ENCODE measurements at places on chromosomes 2 and 18.

- peak; percentile 51 for DNase-seq
Observed at GRCh38 chr18:31419457-31419932, 28.0 kb upstream of the DSG3 start.

DNA sequence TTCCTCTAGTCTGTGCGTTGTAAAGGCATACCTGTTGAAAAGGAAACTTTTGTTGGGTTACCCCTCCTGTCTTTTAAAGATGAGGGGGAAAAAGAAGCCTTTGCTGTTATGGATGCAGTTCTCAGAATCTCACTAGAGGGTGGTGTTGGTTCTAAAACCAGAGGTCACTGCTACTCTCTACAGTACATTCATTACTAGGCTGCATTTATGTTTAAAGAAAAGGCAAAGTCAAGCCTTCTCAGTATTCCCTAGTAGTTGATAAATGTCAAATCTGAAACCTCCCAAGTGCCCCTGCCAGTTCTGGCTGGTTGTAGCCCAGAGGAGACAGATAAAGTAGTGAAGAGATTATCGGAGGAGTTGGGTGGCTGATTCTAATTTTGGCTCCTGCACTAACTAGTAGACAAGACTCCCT is 1.4 kb upstream of the PLCL1 start:
- DNase-seq: no peak

- no peak for DNase-seq
Observed at GRCh38 chr2:65788556-65788955, 356.2 kb upstream of the SPRED2 start.

GRCh38 chr2:19073522-19073921 is 284.9 kb downstream of the OSR1 start:
- DNase-seq: peak; percentile 82

GRCh38 chr2:109159096-109159495 is 30.1 kb downstream of the SH3RF3 start:
- no peak for DNase-seq

DNA sequence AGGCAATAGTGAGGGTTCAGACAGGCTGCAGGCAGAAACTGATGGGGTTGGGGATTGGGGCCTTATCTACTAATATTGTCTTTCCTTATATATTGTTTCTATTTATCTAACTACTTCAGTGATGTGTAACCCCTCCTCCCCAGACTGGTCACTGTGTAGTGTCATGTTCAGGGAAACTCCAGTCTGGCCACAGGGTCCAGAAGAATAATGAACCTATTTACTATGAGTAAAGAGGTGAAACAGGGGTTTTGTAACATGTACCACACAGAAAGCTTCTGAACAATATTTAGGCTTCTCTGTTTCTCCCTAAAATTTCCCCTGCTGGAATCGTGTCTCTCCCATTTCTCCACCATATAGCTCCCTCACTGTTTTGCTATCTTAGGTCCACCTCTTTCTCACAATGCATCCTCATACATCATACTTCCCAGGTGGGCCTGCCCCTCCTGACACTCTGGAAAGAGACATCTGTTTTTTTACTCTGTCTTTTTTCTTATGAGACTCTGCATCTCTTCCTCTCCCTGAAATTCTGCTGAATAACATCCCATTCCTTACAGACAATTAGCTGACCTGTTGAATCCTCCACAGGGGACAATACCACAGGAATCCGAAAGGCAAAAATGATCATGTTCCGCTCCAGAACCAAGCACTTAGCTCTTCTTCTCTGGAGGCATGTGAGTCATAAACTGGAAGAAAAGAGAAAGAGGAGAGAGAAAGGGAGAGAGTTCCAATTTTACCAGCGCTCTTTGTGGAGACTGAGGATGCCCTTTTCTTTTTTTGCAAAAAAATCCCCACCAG is 154.8 kb downstream of the ZEB2 start:
- DNase-seq: no peak

DNA sequence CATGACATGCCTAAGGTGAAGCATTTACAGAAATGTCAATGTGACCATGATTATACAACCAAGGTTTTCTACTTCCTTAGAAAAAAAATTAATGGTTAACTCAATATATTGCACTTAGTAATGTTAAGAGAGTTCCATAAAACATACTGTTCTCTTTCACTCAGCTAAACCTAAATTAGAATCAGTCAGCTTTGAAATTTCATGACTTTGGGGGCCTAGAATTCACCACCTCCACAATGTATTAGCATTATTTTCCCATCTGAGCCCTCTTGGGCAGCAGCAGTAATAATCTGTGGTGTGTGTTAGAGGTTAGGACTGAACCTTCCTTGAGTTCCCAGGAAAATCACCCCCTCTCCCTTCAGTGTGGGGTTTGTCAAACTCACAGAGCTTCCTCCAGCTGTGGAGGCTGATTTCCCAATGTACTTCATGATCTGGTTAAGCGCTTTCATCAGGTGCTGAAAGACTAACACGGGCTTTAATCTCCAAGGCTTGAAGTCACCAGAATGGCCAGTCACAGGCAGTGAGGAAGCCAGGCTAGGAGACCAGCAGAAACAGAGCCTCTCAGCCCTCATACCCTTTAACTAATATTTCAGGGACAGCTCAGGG is 7.1 kb upstream of the UPP2 start:
- DNase-seq: no peak

GRCh38 chr2:161316701-161317100 is 8.5 kb downstream of the PSMD14 start:
- no peak for DNase-seq

DNA sequence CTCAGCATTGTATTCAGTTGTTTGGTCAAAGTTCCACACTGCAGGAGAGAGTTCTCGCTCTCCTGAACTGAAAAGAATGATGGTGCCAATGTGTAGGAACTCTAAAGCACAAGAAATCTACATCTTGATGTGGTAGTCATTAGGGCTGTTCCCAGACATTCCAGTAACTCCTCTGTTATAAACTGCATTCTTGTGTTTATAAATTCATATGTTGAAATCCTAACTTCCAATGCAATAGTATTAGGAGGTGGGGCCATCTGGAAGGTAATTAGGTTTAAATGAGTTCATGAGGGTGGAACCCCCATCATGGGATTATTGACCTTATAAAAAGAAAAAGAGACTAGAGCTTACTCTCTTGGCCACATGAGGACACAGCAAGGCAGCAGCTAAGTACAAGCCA is 239.6 kb downstream of the CDH20 start:
- DNase-seq: no peak

DNA sequence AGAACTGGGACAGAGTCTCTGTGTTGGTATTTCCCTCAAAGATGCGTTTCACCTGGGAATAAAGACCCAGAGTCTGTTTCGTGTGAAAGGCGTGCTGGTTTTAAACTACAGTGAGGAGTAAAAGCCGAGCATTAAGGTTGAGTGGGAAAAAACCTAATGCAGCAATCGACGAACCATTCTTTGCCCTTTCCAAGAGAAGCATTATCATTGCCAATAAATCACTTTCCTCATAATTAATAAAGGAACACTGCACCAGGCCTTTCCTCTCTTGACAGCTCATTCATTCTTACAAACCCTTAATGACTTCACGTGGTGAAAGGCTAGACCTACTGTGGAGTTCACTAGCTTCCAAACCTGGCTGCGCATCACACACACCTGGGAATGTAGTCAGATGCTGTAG is 896 bp upstream of the SLC8A1 start:
- no peak for DNase-seq

- DNase-seq: no peak
Observed at GRCh38 chr2:73013936-73014335, 57.6 kb downstream of the SFXN5 start.

DNA sequence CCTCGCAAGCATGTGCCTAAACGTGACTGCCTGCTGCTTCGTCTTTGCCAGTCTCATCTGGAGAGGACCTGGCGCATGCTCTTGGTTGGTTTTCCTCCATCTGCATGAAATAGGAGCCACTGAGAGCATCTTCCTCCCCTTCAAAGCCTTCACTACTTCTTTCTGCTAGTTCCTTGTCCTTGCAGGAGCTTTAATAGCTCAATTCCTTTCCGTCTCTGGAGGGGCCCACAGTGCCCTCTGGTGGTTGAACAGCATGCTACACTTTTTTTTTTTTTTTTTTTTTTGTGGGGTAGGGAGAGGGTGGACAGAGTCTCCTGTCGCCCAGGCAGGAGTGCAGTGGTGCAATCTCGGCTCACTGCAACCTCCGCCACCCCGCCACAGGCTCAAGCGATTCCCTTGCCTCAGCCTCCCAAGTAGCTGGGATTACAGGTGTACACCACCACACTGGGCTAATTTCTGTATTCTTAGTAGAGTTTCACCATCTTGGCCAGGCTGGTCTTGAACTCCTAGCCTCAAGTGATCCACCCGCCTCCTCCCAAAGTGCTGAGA is 59.6 kb downstream of the SP110 start:
- no peak for DNase-seq

GRCh38 chr2:200301953-200302858 is 4.3 kb upstream of the SPATS2L start:
- DNase-seq: no peak

- DNase-seq: peak; percentile 27
Observed at GRCh38 chr2:56263876-56264275, 80.1 kb downstream of the CCDC85A start.

DNA sequence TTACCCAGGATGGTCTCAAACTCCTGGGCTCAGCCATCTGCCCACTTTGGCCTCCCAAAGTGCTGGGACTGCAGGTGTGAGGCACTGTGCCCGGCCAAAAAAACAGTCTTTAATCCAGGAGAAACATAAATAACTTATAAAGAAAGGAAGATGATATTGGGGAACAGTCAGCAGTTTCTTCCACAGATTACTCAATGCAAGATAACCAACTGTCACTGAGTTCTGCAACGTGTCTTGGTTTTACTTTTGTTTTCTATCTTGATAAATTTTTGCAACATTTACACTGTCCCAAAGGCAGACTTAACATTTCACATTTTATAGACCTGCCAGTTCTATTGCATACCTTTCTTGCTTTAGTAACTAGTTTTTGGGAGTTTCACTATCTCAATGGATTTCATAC is 71.1 kb downstream of the ANKRD44 start:
- DNase-seq: no peak

DNA sequence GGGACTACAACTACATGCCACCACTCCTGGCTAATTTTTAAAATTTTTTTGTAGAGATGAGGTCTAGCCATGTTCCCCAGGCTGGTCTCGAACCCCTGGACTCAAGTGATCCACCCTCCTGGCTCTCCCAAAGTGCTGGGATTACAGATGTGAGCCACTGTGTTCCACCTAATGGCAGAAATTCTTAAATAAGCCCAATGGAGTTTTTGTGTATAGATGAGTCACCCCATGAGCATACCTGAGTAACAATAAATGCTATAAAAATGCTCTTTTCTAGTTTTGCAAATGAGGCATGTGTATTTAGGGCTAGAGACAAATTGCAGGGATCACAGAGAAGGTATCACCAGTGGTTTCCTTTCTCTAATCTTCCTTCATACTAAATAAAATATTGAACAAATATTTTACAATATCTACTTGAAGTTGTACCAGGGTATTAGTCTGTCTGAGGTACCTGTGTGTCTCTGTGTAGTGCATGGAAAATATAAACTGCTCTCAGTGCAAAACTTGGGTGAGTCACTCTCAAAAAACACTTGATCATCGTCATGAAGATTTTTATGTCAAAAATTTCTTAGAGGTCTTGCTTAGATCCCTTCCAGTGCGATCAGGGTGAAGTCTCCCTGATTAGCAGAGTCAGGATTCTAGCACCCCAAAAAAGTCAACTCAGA is 337.1 kb upstream of the MMADHC start:
- DNase-seq: no peak

DNA sequence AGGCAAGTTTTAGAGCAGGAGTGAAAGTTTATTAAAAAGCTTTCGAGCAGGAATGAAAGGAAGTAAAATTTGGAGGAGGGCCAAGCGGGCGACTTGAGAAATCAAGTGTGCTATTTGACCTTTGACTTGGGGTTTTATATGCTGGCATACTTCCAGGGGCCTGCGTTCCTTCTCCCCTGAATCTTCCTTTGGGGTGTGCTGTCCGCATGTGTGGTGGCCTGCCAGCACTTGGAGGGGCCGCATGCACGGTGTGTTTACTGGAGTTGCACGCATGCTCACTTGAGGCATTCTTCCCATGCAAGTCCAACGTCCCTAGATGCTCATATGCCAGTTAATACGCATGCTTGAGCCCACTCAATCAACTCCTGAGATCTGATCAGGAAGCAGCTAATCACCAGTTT is 78.3 kb upstream of the MAP4K4 start:
- no peak for DNase-seq

DNA sequence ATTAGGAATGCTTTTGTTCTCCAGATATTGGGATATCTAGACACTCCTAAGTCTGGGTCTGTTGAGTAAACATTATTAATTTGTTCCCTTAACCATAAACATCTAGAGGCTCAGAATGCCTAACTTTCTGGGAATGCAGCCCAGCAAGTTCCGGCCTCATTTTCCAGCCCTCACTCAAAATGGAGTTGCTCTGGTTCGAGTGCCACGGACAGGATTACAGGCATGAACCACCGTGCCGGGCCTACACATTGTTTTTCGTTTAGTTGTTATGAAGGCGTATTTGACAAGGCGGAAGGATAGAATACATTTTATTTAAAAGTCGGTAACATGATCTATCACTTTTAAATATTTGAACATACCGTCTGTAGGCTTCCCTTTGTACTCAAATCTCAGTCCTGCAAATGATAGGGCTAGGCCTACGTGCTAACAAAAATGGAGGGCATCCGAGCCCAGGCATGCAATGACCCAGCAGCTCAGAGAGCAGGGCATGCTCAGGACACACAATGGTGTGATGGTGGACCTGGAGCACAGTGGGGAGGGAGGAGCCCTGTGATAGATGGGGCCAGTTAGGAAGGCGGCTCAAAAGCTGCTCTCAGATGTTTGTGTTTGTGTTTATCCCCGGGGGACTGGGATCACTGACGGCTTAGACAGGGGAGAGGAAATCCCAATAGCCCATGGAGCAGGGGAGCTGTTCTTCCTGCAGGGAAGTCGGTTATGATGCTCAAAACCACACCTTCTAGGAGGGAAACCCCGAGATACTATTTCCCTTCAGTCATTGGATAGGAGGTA is 2.9 kb upstream of the SCYGR1 start:
- DNase-seq: no peak

GRCh38 chr18:48991319-48991660 is 40.5 kb upstream of the SMAD7 start:
- DNase-seq: no peak

- no peak for DNase-seq
Observed at GRCh38 chr2:56871644-56872043, 687.9 kb downstream of the CCDC85A start.

- no peak for DNase-seq
Observed at GRCh38 chr2:205274801-205275200, 407.5 kb upstream of the NRP2 start.

DNA sequence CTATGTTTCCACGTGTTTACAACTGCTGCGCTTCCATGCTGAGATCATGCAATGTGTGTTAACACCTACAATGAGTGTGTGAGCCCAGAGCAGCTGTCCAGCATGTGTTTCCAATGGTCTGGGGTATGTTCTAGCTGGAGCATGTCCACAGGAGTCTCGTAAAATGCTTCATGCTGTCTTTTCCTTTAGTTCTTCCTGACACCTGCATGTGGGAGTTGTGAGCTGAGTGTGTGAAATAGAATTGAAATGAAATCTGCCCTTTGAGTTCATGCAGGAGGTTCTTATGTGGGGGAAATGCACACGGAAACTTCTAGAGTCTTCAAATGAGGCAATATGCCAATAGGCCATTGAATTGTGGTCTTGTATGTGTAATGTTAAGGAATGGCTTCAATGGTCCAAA is 205.1 kb downstream of the RND3 start:
- no peak for DNase-seq

GRCh38 chr18:598124-598589 is 1.4 kb downstream of the CLUL1 start:
- no peak for DNase-seq
